Activated naive CD4-positive, alpha-beta T cell treated with anti-CD3 and anti-CD28 coated beads, Interleukin-2, amount 50 U/mL, for 16 hours (primary cell): ENCODE measurements at places on chromosomes 7 and 10.
A peak's percentile ranks its signal among the peaks of the same experiment; 100 is the strongest.

DNA sequence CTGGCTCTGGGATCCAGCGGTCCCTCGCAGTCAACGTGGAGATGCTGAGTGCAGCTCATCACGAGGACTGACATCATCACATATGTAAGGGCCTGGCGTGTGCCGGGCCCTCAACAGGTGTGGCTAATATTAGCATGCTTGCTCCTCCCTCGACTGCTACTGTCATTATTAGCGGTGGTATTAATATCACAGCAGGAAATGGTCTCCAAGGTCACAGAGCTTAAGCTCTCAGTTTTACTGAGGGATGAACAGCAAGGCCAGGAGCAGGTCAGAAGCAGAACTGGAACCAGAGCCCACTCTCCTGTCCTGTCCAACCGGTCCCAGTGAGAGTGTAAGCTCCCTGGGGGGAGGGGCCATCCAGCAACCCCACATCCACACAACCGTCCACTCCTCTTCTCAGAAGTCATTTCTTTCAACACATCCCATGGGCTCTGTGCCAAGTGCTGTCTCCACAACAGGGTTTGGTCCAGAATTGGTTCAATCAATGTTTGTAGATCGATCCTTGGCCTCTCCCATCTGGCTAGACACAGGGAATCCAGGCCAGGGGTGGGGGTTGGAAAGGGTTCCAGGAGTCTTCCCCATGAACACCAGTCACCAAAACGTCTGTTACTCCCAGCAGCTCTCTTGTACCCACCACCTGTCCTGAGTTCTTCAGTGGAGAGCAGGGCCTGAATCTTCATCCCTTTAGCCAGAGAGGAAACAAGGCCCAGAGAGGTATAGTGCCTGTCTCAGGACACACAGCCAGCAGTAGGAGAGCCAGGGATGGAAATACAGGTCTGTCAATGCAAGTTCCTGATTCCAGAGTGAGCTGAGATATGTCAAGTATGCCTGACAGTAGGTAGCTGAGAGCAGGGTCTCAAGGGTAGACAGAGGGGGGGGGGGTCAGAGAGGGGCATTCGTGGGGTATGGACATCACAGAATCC is 45.3 kb upstream of the ZMIZ1 start:
- DNase-seq = no peak

DNA sequence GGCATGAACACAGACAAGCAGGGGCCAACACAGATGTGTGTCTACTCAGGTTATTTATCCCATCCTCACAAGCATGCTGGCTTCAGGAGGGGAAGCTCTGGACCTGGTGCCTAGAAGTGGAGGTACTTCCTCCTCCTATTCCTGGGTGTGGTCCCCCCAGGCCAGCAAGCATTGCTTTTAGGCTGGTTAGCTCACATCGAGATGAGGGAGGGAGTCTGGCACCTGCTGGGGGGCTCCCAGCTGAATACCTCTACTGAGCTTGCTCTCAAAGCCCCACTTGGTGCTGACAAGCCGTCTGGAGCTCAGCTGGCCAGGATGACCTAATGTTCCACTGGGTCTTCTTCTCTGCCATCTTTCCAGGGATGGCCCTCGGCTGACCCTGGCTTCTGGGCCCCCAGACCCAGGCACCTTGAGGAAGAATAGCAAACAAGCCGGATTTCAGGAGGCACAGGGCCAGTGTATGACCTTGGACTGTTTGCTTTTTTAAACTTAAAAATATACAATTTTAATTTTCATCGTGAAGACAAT is 26.8 kb downstream of the FAM241B start:
- DNase-seq = no peak

DNA sequence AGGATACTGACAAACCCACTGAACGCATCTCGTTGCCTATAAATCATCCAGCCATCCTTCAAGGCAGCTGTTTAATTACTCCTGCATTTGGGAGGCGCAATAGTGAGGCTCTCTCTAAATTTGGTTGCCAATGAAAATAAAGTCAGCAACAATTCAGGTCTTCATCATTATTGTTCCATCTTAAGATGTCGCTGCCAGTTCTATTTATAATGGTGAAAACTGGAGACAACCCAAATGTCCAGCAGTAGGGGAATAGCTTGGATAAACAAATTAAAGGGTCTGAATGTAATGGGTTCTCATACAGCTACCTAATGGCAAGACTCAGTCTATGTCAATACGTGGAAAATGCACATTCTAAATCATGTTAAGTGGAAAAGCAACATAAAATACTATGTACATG is 120.1 kb upstream of the PLXNA4 start:
- DNase-seq = no peak

DNA sequence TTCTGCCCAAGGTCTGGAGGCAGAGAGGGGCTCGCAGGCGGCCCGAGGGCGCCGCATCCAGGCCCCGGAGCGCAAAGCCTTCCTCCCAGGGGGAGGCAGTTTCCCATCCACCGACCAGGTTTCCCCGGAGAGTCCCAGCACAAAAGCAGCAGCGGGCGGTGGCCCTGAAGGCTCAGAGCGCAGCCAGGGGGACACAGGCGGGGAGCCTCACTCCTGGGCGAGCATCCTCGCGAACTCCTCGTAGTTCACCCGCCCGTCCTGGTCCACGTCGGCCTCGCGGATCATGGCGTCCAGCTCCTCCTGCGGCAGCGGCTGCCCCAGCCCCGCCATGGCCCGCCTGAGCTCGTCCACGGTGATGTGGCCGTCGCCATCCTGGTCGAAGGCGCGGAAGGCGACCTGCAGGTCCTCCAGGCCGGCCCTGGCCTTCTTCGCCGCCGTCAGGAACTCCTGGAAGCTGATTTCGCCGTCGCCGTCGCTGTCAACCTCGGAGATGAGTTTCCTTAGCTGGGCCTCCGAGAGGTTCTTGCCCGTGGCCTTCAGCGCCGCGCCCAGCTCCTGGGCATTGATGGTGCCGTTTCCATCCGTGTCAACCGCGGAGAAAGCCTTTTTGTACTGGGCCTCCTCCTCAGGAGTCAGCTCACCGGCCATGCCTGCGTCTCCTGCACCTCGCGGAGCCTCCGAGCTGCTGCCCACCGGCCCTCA is 428 bp downstream of the CALML5 start:
- DNase-seq = no peak

- no peak for DNase-seq
Measured at GRCh38 chr7:83852136-83852535, 203.2 kb upstream of the SEMA3E start.

DNA sequence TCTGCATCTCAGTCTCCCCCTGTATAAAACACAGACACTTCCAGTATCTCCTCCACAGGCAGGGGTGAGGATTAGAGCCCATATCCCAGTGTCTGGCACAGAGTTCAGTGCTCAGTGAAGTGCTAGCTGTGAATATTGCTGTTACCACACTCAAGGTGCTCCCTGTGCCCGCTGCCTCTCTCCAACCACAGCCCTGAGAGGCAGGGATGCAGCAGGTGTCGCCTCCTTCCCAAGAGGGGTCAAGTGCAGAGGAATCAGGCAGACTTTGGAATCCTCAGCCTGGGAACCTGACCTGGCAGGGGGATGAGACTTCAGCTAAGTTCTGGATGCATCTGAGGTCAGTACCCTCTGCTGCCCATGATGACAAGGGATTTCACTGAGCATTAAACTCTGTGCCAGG is 163.1 kb downstream of the GFRA1 start:
- no peak for DNase-seq

DNA sequence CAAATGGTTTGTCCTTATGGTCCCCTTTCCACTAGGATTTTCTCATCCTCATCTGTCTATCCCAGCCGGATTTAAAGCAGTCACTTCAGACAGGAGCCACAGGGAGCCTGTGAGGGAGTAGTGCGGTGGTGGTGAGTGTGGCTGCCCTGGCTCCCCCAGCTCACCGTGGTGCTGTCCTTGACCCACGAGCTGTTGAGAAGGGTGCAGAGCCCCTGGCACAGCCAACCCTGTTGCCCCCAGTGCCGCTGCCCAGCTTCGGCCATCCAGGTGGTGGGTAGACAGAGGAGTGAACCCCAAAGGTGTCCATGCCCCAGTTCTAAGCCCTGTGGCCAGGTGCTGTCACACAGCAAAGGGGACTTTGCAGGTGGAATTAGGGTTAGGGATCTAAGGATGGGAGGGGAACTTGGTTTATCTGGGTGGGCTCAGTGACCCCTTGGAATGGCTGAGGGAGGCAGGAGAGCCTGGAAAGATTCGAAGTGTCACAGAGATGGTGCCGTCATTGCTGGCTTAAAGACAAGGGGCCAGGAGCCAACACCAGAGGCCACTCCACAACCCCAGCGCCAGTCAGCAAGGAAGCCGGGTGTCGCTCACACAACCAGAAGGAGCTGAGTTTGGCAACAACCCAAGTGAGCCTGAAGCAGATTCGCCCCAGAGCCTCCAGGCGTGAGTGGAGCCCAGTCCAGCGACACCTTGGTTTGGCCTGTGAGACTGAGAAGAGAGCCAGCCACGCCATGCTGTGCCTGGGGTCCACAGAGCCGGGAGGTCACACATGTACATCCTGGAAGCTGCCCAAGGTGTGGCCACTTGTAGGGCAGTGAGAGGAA is 142.4 kb downstream of the ADCY1 start:
- no peak for DNase-seq

GRCh38 chr7:94933256-94933990 is 26.0 kb downstream of the PPP1R9A start:
- no peak for DNase-seq

GRCh38 chr7:1054861-1055450 is 10.6 kb downstream of the GPR146 start:
- peak; percentile 63 for DNase-seq

- no peak for DNase-seq
Measured at GRCh38 chr7:64999165-65000004, 7.1 kb downstream of the ERV3-1 start.

DNA sequence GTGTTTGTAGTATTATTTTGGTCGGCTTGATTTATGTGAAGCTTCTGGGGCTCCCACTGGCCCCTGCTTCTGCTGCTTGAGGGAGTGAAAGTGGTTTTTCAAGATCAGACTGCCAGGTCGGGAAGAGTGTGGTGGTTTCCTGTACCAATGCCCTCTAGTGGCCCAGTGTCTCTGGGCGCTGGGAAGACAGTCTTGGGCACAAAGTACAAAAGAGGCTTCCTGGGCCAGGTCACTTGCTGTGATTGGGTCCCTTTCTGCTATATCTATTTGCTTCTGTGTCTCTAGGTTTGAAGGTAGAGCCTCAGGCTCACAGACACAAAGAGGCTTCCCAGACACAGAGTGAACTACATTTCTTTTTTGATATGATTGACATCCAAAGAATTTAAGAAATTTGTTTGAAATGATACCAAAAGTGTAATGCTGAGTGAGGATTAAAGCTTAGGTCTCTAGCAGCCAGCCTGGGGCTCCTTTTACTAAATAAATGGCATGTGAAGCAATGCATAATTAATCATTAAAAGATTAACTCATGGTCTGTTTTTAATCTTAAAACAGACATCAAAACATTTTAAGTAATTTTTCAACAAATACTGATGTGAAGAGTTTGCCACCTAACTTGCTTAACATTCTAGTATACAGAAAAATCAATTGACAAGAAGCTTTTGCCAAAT is 36.3 kb downstream of the ABCB1 start:
- no peak for DNase-seq

DNA sequence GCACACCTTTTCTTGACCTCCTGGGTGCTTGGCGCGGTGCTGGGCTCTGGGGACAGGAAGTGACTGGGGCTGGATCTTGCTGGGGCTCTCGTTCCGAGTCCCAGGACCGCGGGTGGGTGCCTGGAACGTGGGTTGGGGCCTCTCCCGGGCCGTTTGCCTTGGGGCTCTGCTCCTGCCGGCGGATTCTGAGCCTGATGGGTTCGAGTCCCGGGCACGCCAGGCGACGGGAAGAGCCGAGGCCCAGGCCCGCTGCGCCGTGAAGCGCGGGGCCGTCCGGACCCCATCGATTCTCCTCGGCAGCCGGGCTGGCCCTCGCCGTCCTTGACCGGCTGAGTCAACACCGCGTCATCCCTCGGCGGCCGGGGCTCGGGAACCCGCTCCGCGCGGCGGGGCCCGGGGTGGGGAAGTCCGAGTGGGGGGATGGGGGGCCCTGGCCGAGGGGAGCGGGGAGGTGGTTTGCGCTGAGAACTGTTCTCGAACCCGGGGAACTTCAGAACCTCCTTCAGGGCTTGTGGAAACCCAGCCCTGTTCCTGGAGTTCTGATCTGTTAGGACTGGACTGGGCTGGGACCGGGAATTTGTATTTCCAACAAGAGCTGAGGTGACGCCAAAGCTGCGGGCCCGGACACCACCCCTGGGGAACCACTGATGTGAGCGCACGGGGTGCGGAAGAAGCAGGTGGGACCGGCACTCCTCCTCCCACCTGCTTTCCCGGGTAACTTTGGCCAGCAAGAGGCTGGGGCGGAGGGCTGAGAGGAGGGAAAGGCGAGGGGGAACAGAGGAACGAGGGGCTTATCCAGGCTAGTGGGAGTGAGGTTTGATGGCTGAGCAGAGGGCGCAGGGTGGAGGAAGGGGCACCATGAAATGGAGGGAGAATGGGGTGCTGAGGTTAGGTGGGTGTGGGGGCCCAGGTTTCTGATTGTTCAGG is 6.2 kb downstream of the HHEX start:
- DNase-seq = no peak

DNA sequence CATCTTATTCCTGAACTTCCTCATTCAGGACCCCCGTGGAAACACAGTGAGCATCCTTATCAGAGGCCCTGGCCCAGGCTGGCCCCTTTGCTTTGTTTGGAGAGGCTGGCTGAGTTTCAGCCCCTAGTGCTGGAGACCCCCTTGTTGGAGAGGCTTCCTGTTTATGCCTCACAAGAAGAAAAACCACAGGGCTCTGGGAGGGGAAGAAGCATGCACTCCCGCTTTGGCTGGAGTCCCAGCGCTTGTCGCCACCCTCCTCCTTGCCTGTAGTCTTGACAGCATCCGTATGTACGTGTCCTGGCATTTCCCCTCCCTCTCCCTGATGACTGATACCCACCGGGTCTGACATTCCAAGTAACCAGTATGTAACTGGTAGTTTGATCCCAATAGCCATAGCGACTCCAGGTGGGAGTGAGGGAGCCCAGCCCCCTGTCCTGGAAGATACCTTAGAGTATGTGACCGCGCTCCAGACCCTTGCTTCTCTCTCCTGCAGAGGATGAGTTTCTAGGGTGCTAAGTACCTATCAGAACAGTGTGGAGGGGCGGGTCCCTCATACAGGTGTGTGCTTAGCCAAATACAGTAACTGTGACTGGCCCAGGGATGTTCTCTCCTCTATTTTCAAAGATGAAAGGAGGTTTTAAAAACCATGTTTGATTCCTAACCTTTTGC is 6.9 kb upstream of the ATP6V0E2 start:
- DNase-seq = no peak

GRCh38 chr7:17374654-17375053 is 76.2 kb downstream of the AHR start:
- no peak for DNase-seq

DNA sequence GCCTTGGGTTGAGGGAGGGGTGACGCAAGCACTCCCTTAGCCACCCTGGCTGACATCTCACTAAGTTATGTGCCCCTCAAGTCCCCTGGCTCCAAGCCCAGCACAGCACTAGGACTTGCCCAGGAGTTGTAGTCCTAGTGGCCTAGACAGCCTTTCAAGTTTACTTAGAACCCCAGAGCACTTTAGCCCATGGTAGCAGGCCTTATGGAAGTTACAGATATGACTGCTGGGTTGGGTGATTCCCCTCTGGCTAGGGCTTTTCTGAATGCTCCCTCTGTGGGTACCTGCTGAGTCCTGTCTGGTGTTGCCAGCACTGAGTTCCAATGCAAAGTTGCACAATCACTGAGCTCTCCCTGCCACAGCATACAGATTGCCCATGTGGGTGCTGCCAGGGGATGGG is 83.2 kb downstream of the AHCYL2 start:
- no peak for DNase-seq

- no peak for DNase-seq
Measured at GRCh38 chr7:31819031-31819430, 132.0 kb downstream of the PPP1R17 start.
